Activated CD4-positive, alpha-beta T cell treated with anti-CD3 and anti-CD28 coated beads, Interleukin-2, amount 50 U/mL, for 4 hours (primary cell): ENCODE measurements at places on chromosomes 11 and 22.

DNA sequence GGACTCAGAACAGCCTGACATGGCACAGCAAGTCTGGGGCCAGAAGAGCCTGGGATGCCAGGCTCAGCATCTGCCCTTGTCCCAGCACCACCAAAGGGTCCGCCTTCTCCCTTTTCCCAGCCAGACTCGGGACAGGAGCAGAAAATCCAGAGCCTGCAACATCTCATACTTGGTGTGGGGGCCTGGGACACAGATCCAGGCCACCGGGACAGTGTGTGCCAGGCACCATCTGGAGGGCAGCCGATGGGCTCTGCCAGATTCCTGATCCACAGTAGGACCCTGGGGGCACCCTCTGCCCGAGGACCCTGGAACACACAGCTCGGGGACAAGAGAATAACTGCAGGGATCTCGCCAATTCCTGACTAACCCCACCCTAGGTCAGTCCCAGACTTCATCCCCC lies 67.7 kb downstream of the PHF21B start:
- no peak for DNase-seq

DNA sequence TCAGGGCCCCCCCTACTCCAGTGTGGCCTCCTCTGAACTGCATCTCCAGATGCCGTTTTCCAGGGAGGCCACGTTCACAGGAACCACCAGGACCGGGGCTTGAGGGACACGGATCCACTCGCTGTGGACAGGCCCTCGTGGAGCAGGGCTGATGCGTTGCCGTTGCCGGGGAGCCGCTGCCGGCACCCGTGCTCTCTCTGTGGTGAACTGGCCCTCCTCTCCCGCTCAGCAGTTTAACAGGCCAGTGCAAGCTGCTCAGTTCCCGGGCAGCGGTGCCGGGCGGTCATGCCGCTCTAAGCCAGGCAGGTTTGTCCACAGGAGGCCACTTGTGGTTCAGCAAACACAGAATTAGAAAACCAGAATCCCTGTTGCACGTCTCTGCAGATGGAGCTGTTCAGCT lies 301.6 kb downstream of the TBC1D22A start:
- DNase-seq = no peak

DNA sequence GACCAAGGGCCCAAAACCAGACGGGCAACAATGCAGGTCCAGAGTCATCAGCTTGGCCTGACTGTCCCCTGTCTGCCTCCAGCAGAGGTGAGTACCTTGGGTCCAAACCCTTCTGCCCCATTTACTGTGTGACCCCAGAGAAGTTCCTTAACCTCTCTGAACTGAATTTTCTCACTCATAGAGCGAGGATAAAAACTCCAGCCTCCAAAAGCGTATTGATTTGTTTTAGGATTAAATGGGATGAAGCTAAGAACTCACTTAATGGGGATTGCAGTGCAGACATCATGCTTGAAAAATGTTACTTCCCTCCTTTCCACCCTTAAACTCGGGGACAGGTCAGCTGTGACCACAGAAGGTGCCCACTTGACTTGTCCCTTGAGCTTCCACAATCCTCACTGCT lies 22.6 kb downstream of the IGLL1 start:
- no peak for DNase-seq

DNA sequence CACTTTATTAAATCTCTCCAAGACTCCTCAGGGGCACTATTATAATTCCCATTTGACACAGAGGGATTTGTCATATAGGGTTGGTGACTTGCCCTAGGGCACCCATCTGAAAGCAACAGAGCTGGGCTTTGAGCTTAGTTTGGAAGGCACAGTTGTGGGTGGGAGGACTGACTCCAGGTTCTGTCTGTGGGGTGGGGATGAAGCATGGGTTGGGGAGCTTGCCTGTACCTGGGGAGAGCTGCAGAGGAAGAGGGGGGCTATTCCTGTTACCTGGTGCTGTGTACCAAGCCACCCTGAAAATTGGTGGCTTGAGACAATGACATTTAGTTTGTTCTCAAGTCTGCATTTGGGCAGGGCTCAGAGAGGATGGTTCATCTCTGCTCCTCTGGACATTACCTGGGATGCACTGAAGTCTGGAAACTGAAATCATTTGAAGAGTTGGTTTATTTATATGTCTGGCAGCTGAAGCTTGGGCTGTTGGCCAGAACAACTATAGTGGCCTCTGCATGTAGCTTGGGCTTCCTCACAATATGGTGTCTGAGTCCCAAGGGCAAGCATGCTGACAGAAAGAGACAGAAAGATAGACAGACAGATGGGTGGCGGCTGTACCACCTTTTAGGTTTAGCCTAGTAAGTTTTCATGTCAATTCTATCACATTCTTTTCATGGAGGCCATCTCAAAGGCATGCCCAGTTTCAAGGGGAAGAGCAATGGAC lies 44.9 kb downstream of the LRRC32 start:
- DNase-seq = no peak

DNA sequence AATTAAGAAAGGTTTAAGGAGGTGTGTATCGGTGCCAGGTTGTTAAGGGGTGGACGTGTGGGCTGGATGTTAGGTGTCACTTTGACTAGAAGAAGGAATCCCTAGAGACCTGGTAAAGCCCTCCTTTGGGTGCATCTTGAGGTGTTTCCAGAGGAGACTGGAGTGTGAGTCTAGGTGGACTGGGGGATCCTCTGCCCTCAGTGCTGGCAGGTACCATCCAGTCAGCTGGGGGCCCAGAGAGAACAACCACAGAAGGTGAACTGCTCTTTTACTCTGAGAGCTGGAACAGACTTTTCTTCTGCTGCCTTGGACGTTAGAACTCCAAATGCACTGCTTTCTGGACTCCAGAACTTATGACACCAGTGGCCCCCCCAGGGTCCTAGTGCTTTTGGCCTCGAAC lies 44.0 kb downstream of the SPATA19 start:
- no peak for DNase-seq

- DNase-seq = no peak
These were observed 132.6 kb upstream of the HSD17B12 start for GRCh38 chr11:43547889-43548381.
